ENCODE measurements at places on chromosomes 2 and 18.

DNA sequence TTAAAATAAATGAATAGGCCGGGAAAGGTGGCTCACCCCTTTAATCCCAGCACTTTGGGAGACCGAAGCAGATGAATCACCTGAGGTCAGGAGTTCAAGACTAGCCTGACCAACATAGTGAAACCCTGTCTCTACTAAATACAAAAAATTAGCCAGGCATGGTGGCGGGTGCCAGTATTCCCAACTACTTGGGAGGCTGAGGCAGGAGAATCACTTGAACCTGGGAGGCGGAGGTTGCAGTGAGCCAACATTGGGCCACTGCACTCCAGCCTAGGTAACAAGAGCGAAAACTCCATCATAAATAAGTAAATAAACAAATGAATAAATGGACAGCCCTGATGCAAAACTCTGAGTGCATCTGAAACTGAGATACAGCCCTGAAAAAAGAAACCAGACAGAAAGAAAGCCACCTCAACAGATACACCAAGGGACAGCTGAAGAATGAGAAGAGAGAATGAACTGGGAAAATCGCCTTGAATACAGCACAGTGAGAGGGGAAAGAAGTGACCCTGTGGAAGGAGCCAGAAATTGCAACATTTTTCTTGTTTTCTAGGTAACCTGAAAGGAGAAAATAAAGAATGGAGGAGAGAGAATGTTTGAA is 64.4 kb downstream of the TRABD2A start:
- DNase-seq: no peak

GRCh38 chr2:127626917-127627739 is 18.8 kb upstream of the GPR17 start:
- DNase-seq: no peak

DNA sequence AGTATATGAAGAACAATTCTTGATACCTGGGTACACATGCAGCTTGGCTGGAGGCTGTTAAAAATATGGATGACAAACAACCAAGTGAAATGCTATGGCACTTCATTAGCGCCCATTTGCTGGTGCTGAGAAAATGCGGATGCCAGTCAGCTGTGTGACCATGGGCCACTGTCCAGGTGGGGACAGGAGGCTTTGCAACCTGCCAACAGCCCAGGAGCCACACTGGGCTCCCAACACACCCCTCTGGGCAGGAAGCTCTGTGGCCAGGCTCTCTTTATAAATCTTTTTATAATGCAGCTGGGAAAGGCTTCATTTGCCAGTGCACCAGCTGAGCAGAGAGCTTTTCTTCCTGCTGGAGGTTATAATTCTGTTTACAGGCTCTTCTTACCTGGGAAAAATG is 19.9 kb downstream of the RNF144A start:
- DNase-seq: no peak

GRCh38 chr18:24271381-24272228 is 126.0 kb downstream of the OSBPL1A start:
- DNase-seq: peak; percentile 20

DNA sequence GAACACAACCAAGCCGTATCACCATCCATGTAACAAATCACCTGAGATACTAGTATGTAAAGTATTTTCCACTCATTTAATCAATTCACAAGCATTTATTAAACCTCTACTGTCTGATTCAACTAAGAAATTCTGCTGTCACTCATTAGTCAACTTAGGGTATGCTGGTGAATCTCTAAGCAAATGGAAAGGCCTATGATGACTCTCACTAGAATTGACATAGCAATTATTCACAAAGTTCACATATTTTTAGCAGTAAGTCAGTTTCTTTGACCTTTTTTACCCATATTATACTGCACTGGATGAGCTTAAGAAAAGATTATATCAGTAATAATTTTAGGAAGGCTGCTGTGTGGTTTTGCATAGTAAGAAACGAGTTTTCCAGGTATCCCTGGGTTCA is 130.1 kb downstream of the SLC8A1 start:
- no peak for DNase-seq

DNA sequence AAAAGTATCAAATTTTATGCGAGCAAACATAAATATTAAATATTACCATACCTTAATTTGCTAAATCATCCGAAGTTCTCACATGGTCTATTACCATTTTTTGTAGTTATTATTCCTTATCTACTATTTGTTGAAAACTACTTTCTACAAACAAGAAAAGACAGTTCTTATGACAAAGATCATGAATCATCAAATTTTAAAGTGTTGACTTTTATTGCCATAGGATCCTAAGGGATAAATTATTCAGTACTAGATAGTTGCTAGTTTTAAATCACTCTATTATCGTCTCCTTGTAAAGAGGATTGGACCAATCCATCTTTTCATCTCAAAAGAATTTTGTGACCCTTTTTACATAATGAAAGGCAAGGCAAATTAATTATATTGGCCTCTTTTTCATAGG is 523.6 kb upstream of the TMEFF2 start:
- DNase-seq: no peak

- no peak for DNase-seq
Observed at GRCh38 chr2:39730685-39731302, 48.3 kb downstream of the THUMPD2 start.

All from stimulated activated CD4-positive, alpha-beta T cell treated with anti-CD3 and anti-CD28 coated beads, Interleukin-2, amount 100 ng/mL, for 48 hours (primary cell).